CD4-positive, alpha-beta T cell (primary cell): ENCODE measurements at places on chromosomes 7 and 10.

- H3K27me3 ChIP-seq, result no peaks in the 10 kb centered on the region
- no peaks in the 10 kb centered on the region for H3K4me1 ChIP-seq
- no peaks in the 10 kb centered on the region for H3K36me3 ChIP-seq
- no peak overlapping the region for H3K4me3 ChIP-seq
These were observed 1106.2 kb upstream of the CELF2 start for GRCh38 chr10:9911488-9911887.

DNA sequence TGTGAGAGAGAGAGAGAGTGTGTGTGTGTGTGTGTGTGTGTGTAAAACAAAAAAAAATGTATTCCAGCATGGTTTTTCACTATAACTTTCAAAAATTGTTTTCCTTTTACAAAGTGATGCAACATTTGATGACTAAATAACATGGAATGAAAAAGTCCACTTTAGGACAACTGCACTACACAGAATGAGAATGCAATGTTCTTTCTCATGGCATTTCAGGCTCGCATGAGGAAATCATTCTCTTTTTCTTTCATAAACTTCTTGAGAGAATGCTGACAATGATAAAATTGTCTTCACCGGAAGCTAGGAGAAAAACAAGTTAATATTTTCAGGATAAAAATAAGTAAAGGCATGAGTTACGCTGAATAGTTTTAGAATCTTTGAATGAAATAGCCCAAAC, 53.7 kb downstream of the SLC16A12 start:
- no peaks in the 10 kb centered on the region for H3K36me3 ChIP-seq
- H3K4me3 ChIP-seq, result no peak overlapping the region
- H3K4me1 ChIP-seq, result no peaks in the 10 kb centered on the region
- H3K27ac ChIP-seq, result no peak overlapping the region
- no peak for DNase-seq

GRCh38 chr7:41298409-41298808, 404.5 kb downstream of the INHBA start:
- H3K4me3 ChIP-seq, result no peak overlapping the region
- H3K27ac ChIP-seq, result no peak overlapping the region
- no peak for DNase-seq
- no peaks in the 10 kb centered on the region for H3K36me3 ChIP-seq
- H3K4me1 ChIP-seq, result no peaks in the 10 kb centered on the region
- H3K27me3 ChIP-seq, result no peaks in the 10 kb centered on the region

DNA sequence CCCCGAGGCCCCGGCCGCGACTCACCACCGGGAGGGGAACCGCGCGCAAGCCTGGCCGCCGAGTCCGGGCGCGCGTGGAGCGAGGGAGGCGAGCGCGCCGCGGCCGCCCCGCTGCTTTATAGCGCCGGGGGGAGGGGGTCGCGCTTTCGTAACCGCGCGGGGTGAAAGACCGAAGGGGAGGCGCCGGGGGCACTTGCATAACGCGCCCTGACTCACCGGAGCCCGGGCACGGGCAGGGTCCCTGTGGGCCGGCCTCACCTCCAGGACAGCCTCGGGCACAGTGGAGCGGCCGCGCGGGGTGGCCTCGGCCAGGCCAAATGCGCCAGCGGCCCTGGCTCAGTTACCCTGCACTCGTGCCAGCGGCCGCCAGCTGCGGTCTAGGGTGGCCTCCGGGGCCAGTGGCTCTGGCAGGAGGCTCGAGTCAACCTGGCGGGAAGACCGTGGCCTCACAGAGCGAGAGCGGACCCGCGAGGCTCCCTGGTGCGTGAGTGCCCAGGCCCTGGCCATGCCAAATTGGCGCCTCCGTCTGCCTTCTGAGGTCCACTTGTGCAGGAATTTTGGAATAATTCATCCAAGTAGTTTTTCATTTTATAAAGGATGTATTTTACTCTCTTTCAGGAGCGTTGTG, at the start of gene RBP4:
TSS of gene RBP4 (minus strand) at position 90 of the 628 bp plus-strand sequence. CDS start 207 bp downstream, outside the sequence.
- no peaks in the 10 kb centered on the region for H3K36me3 ChIP-seq
- no peaks in the 10 kb centered on the region for H3K4me1 ChIP-seq
- peaks cover 20% of the 10 kb centered on the region for H3K27me3 ChIP-seq

GRCh38 chr7:152568972-152569371, 107.0 kb downstream of the XRCC2 start:
- H3K36me3 ChIP-seq, result no peaks in the 10 kb centered on the region
- H3K27me3 ChIP-seq, result no peaks in the 10 kb centered on the region
- no peak overlapping the region for H3K27ac ChIP-seq
- H3K4me1 ChIP-seq, result peaks cover 4% of the 10 kb centered on the region

DNA sequence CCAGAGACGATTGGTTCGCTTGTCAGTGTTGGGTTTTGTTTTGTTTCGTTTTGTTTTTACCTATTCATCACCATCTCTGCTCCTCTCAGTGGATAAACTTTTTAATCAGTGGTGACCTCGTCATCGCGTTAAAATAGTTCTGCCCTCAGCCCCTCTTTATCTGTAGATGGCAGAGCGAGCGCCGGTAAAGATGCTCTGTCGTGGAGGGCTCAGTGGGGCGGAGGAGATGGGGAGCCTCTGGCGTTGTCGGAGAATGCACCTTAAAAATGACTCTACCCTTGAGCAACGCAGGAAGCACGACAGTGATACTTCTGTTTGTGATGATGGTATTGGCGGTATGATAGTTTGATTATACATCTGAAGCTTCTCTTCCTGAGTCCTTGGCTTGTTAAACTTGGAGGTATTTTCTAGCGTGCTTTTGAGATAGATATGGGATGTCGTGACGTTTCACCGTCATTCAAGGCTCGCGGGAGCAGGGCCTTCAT, 554 bp downstream of the CSGALNACT2 start:
- no peaks in the 10 kb centered on the region for H3K27me3 ChIP-seq
- DNase-seq, result peak; percentile 58
- peaks cover 34% of the 10 kb centered on the region for H3K4me1 ChIP-seq

DNA sequence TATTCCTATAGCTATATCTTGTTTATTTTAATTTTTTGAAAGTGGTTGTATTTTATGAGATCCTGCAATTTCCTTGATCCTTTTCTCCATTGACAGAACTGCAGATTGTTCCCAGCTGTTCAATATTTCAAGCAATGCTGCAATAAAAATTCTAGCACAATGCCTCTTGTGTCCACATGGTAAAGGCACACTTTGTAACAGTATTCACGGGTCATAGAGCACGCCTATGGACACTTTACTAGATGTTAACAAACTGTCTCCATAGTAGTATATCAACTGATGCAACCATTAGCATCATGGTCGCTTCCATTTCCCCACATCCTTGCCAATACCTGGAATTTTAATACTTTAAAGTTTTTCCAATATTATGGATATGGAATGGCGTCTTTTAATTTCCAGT, 123.9 kb upstream of the FZD8 start:
- DNase-seq, result no peak
- H3K4me3 ChIP-seq, result no peak overlapping the region
- H3K27ac ChIP-seq, result no peak overlapping the region
- no peaks in the 10 kb centered on the region for H3K4me1 ChIP-seq
- no peaks in the 10 kb centered on the region for H3K36me3 ChIP-seq

DNA sequence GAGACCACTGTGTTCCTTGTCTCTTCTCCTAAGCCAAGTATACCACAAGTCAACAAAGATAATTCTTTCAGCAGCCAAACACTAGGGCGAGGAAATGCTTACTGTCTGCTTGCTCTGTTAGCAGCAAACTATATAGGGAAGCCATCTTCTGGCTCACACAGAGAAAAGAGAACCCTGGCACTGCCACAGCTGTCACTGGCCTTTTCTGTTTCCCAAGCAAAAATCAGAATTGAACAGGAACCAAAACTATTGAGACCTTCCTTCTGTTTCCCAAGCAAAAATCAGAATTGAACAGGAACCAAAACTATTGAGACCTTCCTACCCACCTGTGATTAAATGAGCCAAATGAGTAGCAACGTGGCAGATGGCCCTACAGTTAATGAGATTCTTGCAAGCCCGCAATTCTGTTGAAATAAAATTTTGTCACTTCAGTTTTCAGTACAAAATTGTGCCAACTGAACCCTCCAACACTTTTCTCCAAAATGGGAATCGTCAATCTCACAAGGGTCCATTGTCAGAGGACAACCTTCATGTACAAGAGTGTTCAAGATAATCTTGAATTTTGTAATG, 54.5 kb downstream of the LRRTM3 start:
- no peak overlapping the region for H3K27ac ChIP-seq
- H3K4me1 ChIP-seq, result no peaks in the 10 kb centered on the region
- no peaks in the 10 kb centered on the region for H3K27me3 ChIP-seq
- DNase-seq, result no peak

DNA sequence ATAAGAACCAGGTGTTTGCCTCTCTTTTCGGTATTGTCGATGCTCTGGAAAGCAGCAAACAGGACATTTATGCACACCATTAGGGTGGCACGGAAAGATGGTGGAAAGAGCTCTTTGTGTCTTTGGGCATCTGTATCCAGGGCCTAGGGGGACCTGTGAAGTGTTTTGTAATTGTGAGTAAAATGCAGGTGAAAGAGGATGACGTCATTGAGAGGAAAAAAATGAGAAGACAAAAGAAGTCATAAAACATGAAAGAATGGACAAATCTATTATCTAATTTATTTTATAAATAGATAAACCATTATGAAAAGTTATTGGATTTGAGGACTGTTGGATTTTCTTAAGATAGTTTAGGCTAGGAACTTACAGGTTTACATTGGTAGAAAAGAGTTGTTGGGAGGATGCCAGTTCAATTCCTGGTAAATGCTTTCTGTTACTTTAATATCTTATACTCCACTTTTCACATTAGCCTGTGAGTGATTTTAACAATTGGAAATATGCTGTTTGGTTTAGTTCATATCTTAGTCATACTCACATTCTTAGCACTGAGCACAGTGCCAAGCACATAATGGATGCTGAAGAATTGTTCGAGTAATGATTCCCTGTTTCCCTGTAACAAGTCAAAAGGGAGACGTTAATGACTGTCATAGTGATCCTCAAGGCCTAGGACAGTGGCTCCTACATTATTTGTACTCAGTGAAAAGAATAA, 62.6 kb downstream of the EXOC4 start:
- no peaks in the 10 kb centered on the region for H3K4me1 ChIP-seq
- H3K36me3 ChIP-seq, result peaks cover 11% of the 10 kb centered on the region
- H3K4me3 ChIP-seq, result no peak overlapping the region
- DNase-seq, result no peak
- no peak overlapping the region for H3K27ac ChIP-seq
- H3K27me3 ChIP-seq, result no peaks in the 10 kb centered on the region

DNA sequence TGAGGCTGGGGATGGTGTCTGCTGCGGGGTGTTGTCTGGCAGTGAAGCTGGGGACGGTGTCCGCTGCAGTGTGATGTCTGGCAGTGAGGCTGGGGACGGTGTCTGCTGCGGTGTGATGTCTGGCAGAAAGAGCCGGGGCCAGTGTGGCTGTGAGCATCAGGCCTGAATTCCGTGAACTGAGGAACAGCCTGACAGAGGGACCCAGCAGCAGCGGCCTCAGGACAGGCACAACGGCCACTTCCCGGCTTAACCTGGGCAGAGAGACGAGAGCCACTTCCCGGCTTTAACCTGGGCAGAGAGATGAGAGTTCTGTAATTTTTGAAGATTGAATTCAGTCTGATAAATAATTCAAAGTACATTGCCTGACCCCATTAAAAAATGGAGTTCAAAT, 321.2 kb downstream of the PTPRN2 start:
- no peaks in the 10 kb centered on the region for H3K27me3 ChIP-seq
- H3K4me3 ChIP-seq, result no peak overlapping the region
- no peaks in the 10 kb centered on the region for H3K36me3 ChIP-seq
- no peak for DNase-seq
- no peak overlapping the region for H3K27ac ChIP-seq

DNA sequence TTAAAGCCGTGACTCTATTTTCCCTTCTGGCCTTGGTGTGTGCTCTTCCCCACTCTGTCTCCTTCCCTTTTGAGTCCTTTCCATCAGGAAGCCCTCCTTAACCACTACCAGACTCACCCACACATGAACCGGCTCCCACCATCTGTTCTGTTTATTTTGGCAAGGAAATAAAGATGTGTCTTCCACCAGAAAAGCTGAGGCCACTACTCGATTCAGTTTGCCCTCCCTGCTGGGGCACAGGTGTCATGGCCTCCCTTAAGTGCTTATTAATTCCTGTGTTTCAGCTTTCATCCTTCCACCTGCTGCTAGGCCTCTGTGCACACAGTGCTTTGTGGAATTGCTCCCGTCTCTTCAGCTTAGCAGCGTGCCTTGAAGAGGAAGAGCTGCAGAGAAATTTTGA, 16.7 kb downstream of the POR start:
- no peak overlapping the region for H3K4me3 ChIP-seq
- peaks cover 12% of the 10 kb centered on the region for H3K4me1 ChIP-seq
- H3K27me3 ChIP-seq, result no peaks in the 10 kb centered on the region
- peaks cover 5% of the 10 kb centered on the region for H3K36me3 ChIP-seq
- DNase-seq, result no peak

- peaks cover 62% of the 10 kb centered on the region for H3K27me3 ChIP-seq
- no peak overlapping the region for H3K27ac ChIP-seq
- H3K36me3 ChIP-seq, result no peaks in the 10 kb centered on the region
- no peak for DNase-seq
- H3K4me1 ChIP-seq, result peaks cover 48% of the 10 kb centered on the region
These were observed 819 bp downstream of the UNCX start for GRCh38 chr7:1233333-1234048.

- DNase-seq, result no peak
- no peak overlapping the region for H3K27ac ChIP-seq
- no peaks in the 10 kb centered on the region for H3K36me3 ChIP-seq
- peaks cover 87% of the 10 kb centered on the region for H3K4me1 ChIP-seq
These were observed 3.5 kb downstream of the INPP5A start for GRCh38 chr10:132541129-132541528.

GRCh38 chr7:71414490-71414889, 282.5 kb downstream of the GALNT17 start:
- no peak overlapping the region for H3K4me3 ChIP-seq
- no peaks in the 10 kb centered on the region for H3K36me3 ChIP-seq
- no peak for DNase-seq

- H3K4me1 ChIP-seq, result peaks cover 18% of the 10 kb centered on the region
- H3K4me3 ChIP-seq, result no peak overlapping the region
- no peaks in the 10 kb centered on the region for H3K27me3 ChIP-seq
- no peaks in the 10 kb centered on the region for H3K36me3 ChIP-seq
These were observed 55.8 kb downstream of the TSPAN15 start for GRCh38 chr10:69506834-69507713.

GRCh38 chr10:2111965-2112364, 374.6 kb upstream of the ADARB2 start:
- no peaks in the 10 kb centered on the region for H3K36me3 ChIP-seq
- H3K4me3 ChIP-seq, result no peak overlapping the region
- DNase-seq, result no peak
- H3K27me3 ChIP-seq, result no peaks in the 10 kb centered on the region

- DNase-seq, result no peak
- H3K4me3 ChIP-seq, result no peak overlapping the region
- no peaks in the 10 kb centered on the region for H3K36me3 ChIP-seq
- H3K27me3 ChIP-seq, result no peaks in the 10 kb centered on the region
These were observed 81.7 kb downstream of the ABCA13 start for GRCh38 chr7:48252995-48253394.

GRCh38 chr7:140902303-140902953, 22.3 kb downstream of the BRAF start:
- DNase-seq, result no peak
- H3K4me1 ChIP-seq, result peaks cover 14% of the 10 kb centered on the region
- H3K36me3 ChIP-seq, result no peaks in the 10 kb centered on the region
